Keratinocyte (primary cell): ENCODE measurements at places on chromosomes 13 and 19. TPM values are rescaled to one million over a fixed set of nuclear protein-coding genes. Genes with fewer than 3 reads are reported as not detected.
A peak's percentile ranks its signal among the peaks of the same experiment; 100 is the strongest.

GRCh38 chr13:24922387-24922744, 158.4 kb downstream of the RNF17 start:
- H3K27me3 ChIP-seq = no peaks in the 10 kb centered on the region
- peak overlapping the region; percentile 82 for H3K4me3 ChIP-seq
- DNase-seq = no peak
- H3K4me1 ChIP-seq = peaks cover 15% of the 10 kb centered on the region

DNA sequence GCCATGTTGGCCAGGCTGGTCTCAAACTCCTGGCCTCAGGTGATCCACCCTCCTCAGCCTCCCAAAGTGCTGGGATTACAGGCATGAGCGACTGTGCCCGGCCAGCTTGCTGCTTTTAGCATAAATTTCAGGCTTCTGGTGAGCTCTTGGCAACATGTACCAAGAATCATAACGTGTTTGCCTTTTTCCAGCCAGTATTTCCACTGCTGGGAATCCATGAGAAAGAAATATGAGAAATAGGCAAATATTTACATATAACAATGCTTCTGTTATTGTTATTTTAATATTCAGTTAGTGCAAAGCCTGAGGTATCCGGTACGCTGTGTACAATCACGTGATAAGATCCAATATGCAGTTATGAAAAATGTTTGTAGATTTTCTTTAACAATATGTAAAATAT, 29.2 kb upstream of the CERS4 start:
- H3K36me3 ChIP-seq = no peaks in the 10 kb centered on the region
- no peak overlapping the region for H3K4me3 ChIP-seq
- H3K27ac ChIP-seq = no peak overlapping the region
- H3K27me3 ChIP-seq = no peaks in the 10 kb centered on the region
- H3K4me1 ChIP-seq = peaks cover under 1% of the 10 kb centered on the region

Gene POLRMT
- 20.9 to 53.6 TPM (median 33.3 TPM) in 3 replicates for polyA plus RNA-seq

DNA sequence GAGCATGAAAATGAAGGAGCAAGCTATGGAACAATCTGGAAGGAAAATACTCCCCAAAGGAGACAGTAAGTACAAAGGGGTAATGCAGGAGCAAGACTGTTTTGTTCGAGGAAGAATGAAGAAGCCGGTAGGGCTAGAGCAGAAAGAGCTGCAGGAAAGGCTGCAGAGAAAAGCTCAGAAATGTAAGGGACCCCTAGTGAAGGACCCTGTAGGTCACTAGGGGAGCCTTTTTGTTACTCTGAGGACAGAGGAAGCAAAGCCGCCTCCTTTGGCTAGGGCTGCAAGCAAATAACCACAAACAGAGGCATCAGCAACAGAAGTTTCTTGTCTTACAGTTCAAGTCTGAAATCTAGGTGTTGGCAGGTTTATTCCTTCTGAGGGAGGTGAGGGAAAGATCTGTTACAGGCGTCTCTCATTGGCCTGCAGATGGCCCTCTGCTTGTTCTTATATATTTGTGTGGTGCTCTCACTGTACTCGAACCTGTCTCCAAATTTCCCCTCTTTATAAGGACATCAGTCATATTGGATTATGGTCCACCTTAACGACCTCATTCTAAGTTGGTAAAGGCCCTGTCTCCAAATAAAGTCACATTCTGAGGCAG, 362.3 kb downstream of the COG6 start:
- H3K4me3 ChIP-seq = no peak overlapping the region
- H3K27me3 ChIP-seq = no peaks in the 10 kb centered on the region
- DNase-seq = no peak
- no peaks in the 10 kb centered on the region for H3K36me3 ChIP-seq

- no peak overlapping the region for H3K4me3 ChIP-seq
- no peak overlapping the region for H3K27ac ChIP-seq
- no peak for DNase-seq
- H3K36me3 ChIP-seq = no peaks in the 10 kb centered on the region
- no peaks in the 10 kb centered on the region for H3K4me1 ChIP-seq
Measured at GRCh38 chr13:21898459-21898858, 227.6 kb downstream of the FGF9 start.

DNA sequence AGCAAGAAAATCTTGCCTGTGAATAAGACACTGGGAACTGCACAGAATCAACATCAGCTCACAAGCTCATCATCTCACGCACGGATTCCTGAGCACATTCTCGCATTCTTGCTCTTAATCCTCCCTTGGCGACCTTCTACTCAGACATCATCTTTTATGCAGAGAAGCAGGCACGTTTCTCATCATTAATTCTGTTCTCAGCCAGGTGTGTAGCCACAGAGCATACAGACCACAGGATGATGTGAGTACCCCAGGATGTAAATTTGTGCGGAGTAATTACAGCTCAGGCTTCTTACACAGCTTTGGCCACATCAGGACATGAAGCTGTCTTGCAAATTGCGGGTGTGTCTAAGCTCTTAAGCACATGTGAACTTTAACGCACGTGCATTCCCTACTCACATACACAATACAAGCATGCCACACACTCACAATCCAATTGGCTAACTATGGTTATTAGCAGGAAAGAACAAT, 36.5 kb upstream of the SACS start:
- no peaks in the 10 kb centered on the region for H3K36me3 ChIP-seq
- no peak overlapping the region for H3K27ac ChIP-seq
- no peaks in the 10 kb centered on the region for H3K27me3 ChIP-seq
- DNase-seq = no peak
- no peak overlapping the region for H3K4me3 ChIP-seq
